LoVo (cell line): ENCODE measurements at places on chromosomes 11 and 22.

GRCh38 chr11:128236506-128237498 lies 350.6 kb downstream of the ETS1 start:
- no peak for DNase-seq

- no peak for DNase-seq
Measured at GRCh38 chr11:22479208-22479607, 141.0 kb downstream of the SLC17A6 start.

- DNase-seq: no peak
Measured at GRCh38 chr11:62611705-62612365, 740 bp downstream of the EML3 start.

DNA sequence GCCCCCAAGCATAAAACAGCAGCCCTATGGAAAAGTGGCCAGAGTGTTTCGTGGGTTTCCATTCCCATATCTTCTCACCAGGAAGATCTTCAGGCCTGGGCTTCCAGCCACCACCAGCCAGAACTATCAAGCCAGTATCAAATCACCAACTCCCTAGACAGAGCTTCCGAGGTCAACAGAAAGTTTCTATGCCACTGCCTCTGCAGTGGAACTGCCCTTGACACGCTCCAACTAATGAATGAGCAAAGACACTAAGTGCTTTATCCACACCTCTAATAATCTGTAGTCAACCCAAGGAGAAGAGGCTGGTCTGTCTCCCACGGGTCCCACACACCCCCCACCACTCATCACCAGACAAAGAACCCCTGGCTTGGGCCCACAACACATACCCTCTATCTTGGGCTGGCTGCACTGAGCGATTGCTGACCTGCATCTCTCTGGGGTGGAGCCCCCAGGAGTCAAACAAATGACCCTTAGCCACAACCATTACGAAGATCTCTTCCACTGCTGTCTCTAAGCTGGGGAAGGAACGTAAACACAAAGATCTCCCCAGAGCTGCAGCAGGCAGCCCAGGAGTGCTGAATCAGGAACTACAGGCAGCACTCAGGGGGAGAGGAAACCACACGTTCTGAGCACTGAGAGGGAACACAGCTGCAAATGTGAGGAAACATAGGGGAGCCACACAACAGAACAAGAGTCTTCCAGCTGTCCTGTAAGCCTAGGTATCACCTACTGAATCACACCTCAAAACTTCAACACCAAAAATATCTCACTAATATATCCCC lies 9.7 kb downstream of the OR5AN1 start:
- no peak for DNase-seq

- no peak for DNase-seq
Measured at GRCh38 chr11:126002181-126002580, 56.3 kb downstream of the VSIG10L2 start.

- no peak for DNase-seq
Measured at GRCh38 chr11:36308577-36308976, 12.5 kb downstream of the PRR5L start.

GRCh38 chr22:36405221-36405661 lies 17.5 kb upstream of the MYH9 start:
- no peak for DNase-seq

DNA sequence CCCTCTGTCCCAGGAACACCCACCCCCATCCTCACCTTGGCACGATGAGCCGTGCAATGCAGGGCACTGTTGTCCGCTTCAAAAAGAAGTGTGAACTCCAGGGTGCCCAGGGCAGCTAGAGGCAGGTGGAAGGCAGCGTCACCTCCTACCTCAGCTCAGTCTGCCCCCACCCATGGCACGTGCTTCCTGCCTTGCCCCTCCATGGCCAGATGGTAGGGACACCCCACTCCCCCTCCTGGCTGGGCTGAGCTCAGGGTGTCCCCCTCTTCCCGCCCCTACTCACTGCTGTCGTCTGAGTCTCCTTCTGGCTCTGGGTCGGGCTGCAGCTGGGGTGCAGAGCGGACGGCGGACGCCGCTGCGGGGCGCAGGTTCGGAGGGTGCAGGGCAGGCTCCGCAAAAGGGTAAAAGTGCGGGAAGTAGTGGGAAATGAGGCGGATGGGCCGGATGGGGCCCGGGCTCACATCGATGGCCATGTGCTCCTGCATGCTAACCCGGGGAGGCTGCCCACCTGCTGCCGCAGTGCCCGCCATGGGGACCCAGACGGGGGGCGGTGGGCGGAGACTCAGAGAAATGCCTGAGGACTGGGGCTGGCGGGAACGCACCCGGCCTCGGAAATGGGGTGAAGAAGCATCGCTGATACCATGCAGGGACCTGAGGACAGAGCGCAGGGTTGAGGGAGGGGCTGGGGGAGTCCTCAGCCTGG lies 9.1 kb downstream of the NDUFV1 start:
- no peak for DNase-seq

GRCh38 chr11:77523712-77524111 lies 49.8 kb upstream of the PAK1 start:
- no peak for DNase-seq

- DNase-seq: peak; percentile 31
Measured at GRCh38 chr11:17388609-17389210, at the start of gene KCNJ11. Gene KCNJ11, minus strand, starts transcription at chr11:17388659. Its CDS starts 568 bp downstream, at chr11:17388091.

DNA sequence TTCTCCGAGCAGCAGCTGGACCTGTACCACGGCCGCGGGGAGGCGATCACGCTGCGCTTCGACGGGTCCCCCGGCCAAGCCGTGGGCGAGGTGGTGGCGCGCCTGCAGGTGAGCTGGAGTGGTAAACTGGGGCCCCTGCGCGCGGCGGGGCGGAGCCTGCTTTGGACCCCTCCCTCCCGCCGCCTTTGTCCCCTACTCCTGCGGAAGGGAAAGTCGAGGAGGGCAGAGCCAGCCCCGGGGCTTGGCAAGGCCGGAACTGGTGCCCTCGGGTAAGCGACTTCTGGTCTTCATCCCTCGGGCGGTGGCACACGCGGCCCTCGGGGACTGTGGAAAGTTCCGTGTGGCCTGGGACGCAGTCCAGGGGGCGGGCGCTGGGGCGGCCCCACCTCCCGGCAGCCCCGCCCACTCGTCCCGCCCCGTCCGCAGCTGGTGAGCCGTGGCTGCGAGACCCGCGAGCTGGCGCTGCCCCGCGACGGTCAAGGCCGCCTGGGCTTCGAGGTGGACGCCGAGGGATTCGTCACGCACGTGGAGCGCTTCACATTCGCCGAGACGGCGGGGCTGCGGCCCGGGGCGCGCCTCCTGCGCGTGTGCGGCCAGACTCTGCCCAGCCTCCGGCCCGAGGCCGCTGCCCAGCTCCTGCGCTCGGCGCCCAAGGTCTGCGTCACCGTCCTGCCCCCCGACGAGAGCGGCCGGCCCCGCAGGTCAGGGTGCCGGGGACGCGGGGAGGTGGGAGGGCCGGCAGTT lies 9.2 kb downstream of the SIPA1 start:
- peak; percentile 65 for DNase-seq

GRCh38 chr11:18745251-18745650 lies 19.3 kb upstream of the IGSF22 start:
- DNase-seq: no peak

DNA sequence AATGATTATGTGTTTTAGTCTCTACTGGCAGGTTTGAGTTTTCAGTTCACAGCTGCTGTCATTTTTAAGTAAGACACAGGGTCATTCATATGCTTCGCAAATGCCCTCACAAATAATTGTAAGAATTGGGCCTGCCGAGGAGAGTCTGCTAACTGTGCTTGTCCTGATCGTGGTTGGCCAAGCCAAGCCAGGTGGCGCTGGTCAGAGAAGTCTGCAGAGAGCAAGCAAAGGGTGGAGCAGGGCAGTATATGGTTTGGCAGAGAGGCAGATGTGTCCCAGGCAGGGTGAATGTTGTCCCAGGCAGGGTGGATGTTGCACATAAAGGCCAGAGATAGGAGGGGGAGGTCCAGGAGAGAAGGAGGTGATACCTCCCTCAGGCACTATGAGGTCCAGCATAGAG lies 52.7 kb downstream of the SCN3B start:
- DNase-seq: no peak

DNA sequence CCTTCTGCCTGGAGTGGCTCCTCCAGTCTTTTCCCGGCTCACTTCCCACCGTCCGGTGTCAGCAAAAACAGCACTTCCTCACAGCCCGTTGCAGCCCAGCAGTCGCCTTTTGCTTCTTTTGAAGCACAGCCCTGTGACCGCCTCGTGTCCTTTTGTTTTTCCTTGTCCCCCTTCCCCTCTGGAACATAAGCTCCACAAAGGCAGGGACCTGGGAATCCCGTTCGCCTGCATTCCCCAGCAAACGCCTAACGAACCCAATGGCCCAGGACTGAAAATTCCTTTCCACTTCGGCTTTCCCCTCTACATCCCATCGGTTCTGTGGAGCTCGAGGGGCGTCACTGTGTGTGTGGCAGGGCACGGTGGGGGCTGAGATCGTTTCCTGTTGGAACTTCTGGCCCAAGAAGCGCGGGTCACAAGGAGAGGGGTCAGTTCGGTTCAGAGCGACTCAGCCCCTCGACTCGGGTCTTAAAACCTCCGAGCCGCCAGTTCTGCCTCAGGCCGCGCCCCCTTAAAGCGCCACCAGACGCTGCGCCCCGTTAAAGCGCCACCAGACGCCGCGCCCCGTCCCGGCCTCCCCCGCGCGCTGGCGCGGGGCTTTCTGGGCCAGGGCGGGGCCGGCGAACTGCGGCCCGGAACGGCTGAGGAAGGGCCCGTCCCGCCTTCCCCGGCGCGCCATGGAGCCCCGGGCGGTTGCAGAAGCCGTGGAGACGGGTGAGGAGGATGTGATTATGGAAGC lies 841 bp downstream of the RIC8A start:
- peak; percentile 77 for DNase-seq

DNA sequence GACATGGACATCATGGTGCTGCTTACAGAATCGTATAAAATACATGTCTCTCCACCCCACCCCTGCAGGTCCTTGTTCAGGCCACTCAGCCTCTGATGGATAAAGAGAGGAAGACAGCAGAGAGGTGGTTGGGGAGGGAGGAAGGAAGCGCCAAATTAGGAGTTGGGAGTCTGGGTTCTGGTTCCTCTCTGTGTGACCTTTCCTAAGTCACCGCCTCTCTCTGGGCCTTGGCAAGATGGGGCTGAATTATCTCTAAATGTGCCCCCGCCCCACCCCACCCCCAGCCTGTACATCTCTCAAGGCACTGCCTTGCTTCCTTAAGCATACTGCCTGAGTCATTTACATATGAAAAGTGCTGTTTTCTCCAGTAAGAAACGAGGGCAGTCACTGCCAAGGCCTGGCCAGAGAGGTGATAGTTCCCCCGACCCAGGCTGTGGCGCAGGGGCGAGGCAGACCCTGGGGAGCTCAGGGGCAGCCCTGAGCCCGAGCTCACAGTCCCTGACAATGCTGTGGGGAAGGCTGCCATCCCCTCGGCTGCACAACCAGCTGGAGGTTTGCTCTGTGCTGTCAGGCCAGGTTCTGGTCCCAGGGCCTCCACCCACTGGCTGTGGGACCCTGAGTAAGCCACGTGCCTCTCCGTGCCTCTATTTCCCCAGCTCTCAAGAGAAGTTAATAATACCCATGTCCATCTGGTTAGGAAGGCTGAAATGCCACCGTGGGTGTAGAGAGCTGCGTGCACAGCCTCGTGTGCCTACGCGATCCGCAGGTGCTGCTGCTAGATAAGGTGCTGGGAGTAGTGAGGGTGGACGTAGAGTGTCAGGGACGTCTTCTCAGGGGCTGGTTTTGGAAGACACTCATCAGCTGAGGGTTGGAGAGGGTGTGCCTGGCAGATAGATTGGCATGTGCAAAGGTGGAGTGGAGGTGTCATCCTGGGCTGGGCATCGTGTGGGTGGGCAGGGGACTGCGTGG lies 55.3 kb downstream of the CACNA1I start:
- no peak for DNase-seq

GRCh38 chr11:91997226-91997625 lies 227.4 kb upstream of the FAT3 start:
- DNase-seq: no peak

- DNase-seq: no peak
Measured at GRCh38 chr22:29473001-29473400, 7.0 kb upstream of the NEFH start.

DNA sequence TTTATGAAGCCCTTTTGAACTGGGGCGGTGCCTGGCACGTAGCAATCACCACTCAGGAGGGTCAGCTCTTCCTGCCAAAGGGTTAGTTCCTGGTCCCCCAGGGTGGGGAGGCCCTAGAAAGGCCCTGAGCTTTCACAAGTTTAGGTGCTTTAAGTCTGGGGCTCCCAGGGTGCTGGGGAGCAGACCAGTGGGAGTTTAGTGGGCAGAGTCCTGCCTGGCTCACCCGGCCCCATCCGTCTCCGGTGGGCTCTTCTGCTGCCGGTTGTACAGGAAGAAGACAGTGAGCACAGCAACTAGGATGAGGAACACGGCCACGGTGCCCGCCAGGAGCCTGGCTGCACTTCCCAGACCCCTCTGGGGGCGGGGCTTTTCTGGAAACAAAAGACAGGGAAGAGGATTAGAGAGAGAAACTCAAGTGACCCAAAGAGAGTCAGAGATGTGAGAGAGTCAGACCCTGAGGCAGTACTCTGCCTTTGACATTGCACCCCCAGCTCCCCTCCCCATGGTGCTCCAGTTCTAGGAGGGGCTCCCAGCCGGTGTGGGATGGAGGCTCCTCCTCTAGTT lies 89.3 kb downstream of the NECTIN1 start:
- DNase-seq: no peak

DNA sequence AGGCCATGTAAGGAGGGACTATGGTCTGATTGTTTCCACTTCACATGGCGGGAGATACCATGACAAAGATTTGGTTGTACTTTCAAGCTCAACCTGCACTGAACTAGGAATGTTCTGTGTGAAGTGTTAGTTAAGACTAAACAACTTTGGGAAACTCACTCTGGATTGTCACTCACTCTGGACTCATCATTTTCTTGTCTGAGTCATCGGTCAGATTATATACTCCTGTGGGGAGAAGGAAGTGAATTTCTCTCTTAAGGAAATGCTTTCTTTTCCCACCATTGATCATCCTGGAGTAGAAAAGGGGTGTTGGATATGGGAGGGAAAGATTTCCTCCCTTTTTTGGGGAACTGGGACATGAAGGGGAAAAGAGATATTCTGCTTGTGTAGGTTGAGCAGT lies 26.9 kb upstream of the CAT start:
- no peak for DNase-seq

DNA sequence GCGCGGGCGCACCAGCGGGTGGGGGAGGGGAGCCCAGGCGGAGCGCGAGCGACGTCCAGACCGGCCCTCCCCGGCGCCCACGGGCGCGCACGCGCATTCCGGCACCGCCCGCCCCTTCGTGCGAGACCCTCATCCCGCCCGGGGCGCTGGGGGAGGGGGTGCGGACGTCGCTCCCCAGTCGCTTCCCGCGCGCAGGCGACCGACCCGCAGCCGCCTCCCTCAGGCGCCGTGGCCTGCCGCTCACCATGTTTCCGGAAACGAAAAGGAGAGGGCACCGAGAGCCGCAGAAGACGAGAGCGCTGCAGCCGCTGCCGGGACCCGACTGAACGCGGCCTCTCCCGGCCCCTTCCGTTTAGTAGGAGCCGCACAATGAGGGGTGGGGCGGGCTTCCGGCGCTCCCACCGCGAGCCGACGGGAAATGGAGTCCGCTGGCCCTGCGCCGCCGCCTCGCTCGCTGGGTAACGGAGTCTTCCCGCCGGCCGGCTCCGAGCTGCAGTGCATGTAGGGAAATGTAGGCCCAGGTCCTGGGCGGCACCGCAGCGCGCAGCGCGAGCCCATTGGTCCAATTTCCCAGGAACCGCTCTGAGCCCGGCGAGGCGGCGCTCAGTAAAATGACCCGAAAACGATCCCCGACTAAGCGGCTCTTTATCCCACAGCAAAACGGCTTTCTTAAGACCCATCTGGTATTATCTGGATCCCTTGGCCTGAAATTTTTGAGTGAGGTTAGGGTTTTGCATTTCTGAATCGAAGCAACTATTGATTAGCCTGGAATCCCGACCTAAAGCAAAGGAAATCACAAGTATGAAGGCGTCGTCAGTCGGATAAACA lies at the start of gene CFL1:
Gene CFL1 (minus strand): TSS at position 328 of the 828 bp plus-strand sequence. CDS start 81 bp downstream, at position 247.
- DNase-seq: peak; percentile 97
